M059J (cell line): ENCODE measurements at places on chromosomes 12 and 14. TPM values are rescaled to one million over a fixed set of nuclear protein-coding genes. Genes with fewer than 3 reads are reported as not detected.

DNA sequence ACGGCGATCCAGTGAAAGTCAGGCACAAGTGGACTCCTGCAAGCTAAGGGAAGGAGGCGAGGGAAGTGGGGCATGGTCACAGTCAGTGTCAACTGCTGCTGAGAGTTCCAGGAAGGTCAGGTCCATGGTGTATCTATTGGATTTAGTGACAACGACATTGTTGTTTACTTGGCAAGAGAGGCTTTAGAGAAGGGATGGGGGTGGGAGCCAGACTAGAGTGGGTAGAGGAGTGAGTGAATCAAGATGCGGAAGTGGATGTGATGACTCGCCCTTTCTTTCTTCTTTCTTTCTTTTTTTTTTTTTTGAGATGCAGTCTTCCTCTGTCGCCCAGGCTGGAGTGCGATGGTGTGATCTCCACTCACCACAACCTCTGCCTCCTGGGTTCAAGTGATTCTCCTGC is 12.5 kb downstream of the P2RX7 start:
- DNase-seq: peak; percentile 59

GRCh38 chr12:4830556-4831210 is 79.0 kb upstream of the KCNA1 start:
- DNase-seq: peak; percentile 10

- DNase-seq: no peak
Observed at GRCh38 chr12:124812356-124812755, 51.3 kb downstream of the SCARB1 start.

- DNase-seq: no peak
Observed at GRCh38 chr14:33254861-33255395, 316.2 kb downstream of the NPAS3 start.

DNA sequence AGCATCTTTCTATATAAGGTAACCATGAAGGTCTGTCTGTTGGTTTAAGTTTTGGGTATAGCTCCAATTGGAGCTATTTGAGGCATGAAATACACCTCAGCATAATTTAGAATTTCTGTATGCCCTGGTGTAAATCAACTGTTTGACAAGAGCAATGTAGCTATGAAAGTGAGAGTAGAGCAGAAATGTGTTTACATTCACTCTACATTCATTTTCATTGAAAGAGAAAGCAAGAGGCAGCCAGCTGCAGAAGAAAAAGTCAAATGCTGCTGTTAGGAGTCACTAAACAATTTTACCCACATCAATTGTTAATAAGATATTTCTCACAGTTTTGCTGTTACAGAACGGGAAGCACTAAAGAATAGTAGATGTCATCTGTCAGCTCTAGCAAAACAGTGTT is 252.5 kb downstream of the SLC6A15 start:
- no peak for DNase-seq

GRCh38 chr12:31765931-31766330 is 37.1 kb upstream of the AMN1 start:
- no peak for DNase-seq

- no peak for DNase-seq
Observed at GRCh38 chr12:111251787-111252186, 117.1 kb downstream of the PHETA1 start.

DNA sequence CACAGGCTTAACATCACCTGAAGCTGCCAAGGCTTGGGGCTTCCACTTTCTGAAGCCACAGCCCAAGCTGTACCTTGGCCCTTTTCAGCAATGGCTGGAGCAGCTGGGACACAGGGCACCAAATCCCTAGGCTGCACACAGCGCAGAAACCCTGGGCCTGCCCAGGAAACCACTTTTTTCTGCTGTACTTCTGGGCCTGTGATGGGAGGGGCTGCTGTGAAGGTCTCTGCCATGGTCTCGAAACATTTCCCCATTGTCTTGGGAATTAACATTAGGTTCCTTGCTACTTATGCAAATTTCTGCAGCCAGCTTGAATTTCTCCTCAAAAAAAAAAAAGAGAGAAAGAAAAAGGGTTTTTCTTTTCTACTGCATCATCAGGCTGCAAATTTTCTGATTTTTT is 219.1 kb downstream of the RPL10L start:
- no peak for DNase-seq

DNA sequence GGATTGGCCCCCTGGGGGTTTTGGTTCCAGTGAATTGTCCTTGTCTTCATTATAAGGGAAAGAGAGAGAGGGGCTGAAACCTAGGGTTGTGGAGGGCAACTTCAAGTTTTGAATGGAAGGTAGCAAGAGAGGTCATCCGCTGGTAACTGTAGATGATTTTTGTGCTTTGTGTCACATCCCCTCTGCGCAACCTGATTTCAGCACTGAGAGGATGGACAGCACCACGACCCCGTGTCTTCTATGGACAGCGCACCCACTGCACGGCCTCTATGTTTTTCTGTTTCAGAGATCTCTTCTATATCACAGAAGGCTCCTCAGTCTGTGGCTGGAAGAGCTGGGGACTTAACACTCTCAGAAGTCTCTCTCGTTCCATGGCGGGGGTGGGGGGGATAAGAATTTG is 127.0 kb upstream of the RPH3A start:
- peak; percentile 7 for DNase-seq

DNA sequence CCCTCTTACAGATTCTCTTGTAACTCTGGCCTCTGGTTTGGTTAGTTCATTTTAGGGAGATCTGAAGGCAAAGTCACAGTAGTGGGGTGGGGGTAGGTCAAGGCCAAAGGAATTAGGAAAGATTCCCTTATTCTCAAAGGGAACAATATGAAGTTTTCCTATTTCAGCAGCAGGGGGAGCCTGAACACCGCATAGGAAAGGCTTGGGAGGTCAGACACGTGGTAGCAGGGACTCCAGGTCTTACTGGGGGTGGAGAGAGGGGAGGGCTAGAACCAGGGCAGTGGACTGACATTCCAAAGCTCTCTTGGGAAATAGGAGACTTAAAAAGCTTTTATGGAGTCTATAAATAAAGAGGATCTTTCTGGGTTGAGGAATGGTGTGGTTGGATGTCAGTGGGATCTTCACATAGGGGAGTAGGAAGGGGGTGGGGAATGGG is 1.3 kb downstream of the ZC3H10 start:
- peak; percentile 89 for DNase-seq

- no peak for DNase-seq
Observed at GRCh38 chr14:83196236-83196635, 1662.6 kb upstream of the SEL1L start.

DNA sequence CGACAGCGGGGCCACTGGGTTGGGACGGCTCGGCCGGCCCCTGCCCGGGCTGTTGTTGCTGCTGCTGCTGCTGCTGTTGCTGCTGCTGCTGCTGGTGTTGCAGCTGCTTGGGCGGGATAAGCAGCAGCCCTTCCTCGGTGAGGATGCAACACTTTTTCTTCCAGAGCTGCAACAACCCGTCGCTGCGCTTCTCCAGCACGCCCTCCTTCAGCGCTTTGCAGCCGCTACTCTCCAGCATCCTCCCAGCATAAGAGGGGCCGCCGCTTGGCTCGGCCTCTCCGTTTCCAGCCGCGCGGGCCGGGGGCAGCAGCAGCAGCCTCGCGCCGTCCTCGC is 529 bp downstream of the PHLDA1 start:
- no peak for DNase-seq

GRCh38 chr12:6272300-6273204 is 37.9 kb upstream of the PLEKHG6 start:
- DNase-seq: peak; percentile 85

DNA sequence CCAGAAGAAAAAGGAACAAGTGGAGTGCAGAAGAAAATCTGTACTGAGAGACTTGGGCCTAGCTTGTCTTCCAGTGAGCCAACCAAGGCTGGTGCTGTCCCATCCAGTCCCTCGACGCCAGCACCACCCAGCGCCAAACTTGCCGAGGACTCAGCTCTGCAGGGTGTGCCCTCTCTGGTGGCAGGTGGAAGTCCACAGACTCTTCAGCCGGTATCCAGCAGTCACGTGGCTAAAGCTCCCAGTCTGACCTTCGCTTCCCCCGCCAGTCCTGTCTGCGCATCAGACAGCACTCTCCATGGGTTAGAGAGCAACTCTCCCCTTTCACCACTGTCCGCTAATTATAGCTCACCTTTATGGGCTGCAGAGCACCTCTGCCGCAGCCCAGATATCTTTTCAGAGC is 15.6 kb downstream of the CIPC start:
- DNase-seq: no peak

GRCh38 chr14:33103966-33104365 is 165.3 kb downstream of the NPAS3 start:
- no peak for DNase-seq

GRCh38 chr12:52130711-52131110 is 51.2 kb downstream of the SMIM41 start:
- no peak for DNase-seq

DNA sequence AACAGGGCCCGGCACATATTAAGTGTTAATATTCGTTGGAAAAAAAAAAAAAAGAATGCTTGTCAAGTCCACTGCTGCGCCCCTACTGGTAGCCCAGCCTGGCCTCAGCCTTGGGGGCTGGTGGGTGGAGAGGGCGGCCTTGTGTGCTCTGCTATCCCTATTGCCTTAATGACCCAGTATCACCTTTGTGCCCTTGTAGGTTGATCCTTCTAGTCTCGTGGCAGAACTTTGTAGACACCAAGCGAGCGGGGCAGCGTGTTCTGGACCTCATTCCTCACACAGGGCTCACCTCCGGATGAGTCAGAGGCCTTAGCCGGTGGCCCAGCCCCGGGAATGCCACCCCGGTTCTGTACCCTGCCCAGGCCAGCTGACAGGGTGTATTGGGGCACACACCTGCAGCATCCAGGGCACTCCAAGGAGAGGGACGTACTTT is 1.8 kb upstream of the RCOR1 start:
- DNase-seq: peak; percentile 52

DNA sequence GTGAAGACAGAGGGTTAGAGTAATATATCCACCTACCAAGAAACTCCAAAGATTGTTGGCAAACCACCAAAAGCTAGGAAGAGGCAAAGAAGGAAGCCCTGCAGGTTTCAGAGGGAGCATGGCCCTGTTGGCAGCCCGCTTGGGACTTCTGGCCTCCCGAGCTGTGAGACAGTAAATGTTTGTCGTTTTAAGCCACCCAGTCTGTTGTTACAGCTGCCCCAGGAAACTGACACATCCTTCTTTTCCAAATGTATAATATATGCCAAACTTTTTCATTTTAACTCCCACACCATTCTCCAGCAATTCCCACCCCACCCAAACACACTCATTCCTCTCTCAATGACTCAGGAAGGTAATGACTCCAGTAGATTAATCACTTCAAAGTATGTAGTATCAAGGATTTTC is 74.0 kb downstream of the RPS29 start:
- peak; percentile 86 for DNase-seq

- no peak for DNase-seq
Observed at GRCh38 chr12:116595186-116595585, 36.0 kb downstream of the MAP1LC3B2 start.

- peak; percentile 96 for DNase-seq
Observed at GRCh38 chr12:113242026-113242418, 20.8 kb downstream of the TPCN1 start.

DNA sequence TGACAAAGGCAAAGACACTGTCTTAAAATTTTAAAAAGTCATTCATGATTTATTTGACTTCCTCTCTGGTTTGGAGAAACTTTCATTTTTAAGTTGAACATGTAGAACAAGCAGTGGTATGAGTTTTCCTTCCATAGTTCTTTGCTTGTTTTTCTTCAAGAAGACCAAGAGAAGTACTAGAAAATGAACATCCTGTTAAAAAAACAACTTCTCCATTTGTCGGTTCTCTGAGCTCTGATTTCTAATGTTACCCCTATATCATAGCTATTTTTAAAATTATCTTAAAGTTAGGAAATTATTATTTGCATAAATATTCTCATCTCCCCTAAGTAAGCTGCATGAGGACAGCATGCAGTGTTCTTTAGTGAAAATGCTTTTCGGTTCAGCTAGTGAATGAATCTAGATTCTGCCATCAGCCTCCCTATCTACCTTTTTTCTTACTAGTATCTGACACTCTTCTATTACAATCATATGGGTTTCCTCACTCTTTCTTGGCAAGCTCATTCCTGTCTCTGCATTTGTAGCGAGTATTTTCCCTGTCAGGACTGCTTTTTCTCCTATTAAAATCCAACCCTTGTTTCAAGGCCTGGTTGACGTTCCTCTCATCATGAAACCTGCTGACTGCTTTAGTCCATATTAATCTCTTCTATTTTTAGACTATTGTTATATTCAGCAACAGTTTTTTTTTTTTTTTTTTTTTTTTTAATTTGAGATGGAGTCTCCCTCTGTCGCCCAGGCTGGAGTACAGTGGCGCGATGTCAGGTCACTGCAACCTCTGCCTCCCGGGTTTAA is 15.8 kb downstream of the DIP2B start:
- DNase-seq: no peak

DNA sequence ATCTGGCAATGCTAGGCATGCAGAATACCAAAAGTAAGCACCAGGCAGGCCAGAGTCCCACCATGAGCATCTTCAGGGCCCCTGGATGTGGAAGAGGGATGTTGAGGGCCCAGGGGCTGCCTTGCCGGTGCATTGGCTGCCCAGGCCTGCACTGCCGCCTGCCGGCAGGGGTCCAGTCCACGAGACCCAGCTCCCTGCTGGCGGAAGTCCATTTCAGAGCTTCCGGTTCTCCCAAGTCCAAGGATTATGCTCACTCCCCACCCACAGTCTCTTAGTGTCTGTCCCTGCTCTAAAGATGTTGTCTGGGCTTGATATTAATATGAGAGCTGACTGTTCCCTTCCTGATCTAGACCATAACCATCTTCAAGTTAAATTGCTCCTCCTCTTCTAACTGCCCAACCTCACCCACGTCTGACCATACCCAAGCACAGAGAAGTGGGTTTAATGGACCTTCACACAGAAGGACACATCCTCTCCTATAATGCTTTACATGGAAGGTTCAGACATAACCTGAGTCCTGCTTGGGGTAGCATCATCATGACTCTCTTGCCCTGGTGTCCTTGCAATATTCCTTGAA is 117.4 kb downstream of the DAD1 start:
- peak; percentile 52 for DNase-seq

DNA sequence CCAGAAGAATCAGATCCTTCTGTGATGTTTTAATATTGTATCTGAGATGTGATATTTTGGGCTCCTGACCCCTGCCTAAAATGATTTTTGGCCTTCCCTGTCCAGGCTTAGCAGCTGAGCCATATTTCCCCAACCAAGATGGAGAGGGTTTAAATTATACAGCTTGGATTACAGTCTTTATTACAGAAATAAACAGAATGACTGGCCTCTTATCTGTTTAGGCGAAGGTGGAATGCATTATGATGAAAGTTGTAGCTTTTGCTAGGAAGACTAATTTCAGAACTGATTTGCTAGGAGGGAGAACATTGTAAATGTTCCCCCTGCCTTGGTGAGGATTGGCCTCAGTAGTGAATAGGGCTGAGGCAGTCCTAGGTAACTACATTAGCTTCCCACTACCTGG is 23.3 kb downstream of the BMAL2 start:
- DNase-seq: no peak

The TMPRSS12 gene
- not detected in 2 replicates for total RNA-seq

The SARNP gene
- 144 and 154 TPM in 2 replicates for total RNA-seq

The ARMH4 gene
- 0.91 and 3.0 TPM in 2 replicates for total RNA-seq

The GARIN6 gene
- not detected in 2 replicates for total RNA-seq

The PKP2 gene
- total RNA-seq: 6.2 and 8.0 TPM in 2 replicates

The CCDC177 gene
- not detected in 2 replicates for total RNA-seq

The TUNAR gene
- total RNA-seq: not detected in 2 replicates

The NPFF gene
- total RNA-seq: not detected in 2 replicates

The IGFBP6 gene
- 318 and 394 TPM in 2 replicates for total RNA-seq

The CLMN gene
- 0.71 and 2.8 TPM in 2 replicates for total RNA-seq

The CLEC6A gene
- total RNA-seq: not detected in 2 replicates

The CRIP1 gene
- total RNA-seq: not detected in 2 replicates

The STK38L gene
- total RNA-seq: 13.4 and 23.6 TPM in 2 replicates

The SLC10A1 gene
- not detected in 2 replicates for total RNA-seq

The ERBB3 gene
- 0.37 TPM in 1 of 2 replicates, not detected in the other for total RNA-seq

The SERPINA5 gene
- 0.05 TPM in 1 of 2 replicates, not detected in the other for total RNA-seq

The CLEC4D gene
- not detected in 2 replicates for total RNA-seq

The DENR gene
- 29.9 and 48.6 TPM in 2 replicates for total RNA-seq

The RFLNA gene
- 2.4 and 3.8 TPM in 2 replicates for total RNA-seq

The TAS2R50 gene
- total RNA-seq: 0.25 TPM in 1 of 2 replicates, not detected in the other

The ESR2 gene
- total RNA-seq: not detected in 2 replicates

The GLS2 gene
- total RNA-seq: 0.32 TPM in 1 of 2 replicates, not detected in the other

The SYCP3 gene
- total RNA-seq: 0.76 TPM in 1 of 2 replicates, not detected in the other
